ENCODE measurements at places on chromosomes 7 and 10.

DNA sequence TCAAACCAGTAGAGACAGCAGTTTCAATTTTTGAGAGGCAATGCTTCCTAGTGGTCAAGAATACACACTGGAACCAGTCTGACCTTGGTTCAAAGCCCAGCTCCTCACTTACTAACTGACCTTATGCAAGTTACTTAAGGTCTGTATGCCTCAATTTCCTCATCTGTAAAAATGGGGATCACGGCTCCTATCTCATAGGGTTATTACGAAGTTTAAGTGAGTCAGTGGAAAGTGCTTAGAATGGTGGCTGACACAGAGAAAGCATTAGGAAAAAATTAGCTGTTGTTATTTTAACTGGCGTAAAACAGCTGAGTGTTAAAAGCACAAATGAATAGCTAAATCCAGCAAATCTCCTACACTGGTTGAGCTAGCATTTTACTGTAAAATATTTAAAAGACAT lies 162.4 kb upstream of the LAMB4 start:
- H3K36me3 ChIP-seq = no peaks in the 10 kb centered on the region
- no peaks in the 10 kb centered on the region for H3K4me1 ChIP-seq
- no peak overlapping the region for H3K4me3 ChIP-seq
- no peaks in the 10 kb centered on the region for H3K27me3 ChIP-seq

- H3K4me1 ChIP-seq = no peaks in the 10 kb centered on the region
- no peaks in the 10 kb centered on the region for H3K36me3 ChIP-seq
Measured at GRCh38 chr10:96636551-96636950, 49.7 kb upstream of the TM9SF3 start.

- peaks cover 6% of the 10 kb centered on the region for H3K4me1 ChIP-seq
- DNase-seq = peak; percentile 83
- no peaks in the 10 kb centered on the region for H3K27me3 ChIP-seq
- H3K36me3 ChIP-seq = peaks cover 27% of the 10 kb centered on the region
Measured at GRCh38 chr10:73730153-73730906, 13.8 kb upstream of the SEC24C start.

GRCh38 chr7:90173127-90173844 lies 19.0 kb downstream of the STEAP1 start:
- DNase-seq = no peak
- no peak overlapping the region for H3K4me3 ChIP-seq
- no peak overlapping the region for H3K27ac ChIP-seq
- no peaks in the 10 kb centered on the region for H3K36me3 ChIP-seq
- H3K27me3 ChIP-seq = no peaks in the 10 kb centered on the region

- H3K36me3 ChIP-seq = no peaks in the 10 kb centered on the region
- H3K27me3 ChIP-seq = no peaks in the 10 kb centered on the region
- H3K4me1 ChIP-seq = no peaks in the 10 kb centered on the region
- no peak overlapping the region for H3K27ac ChIP-seq
- no peak overlapping the region for H3K4me3 ChIP-seq
- DNase-seq = no peak
Measured at GRCh38 chr7:37289367-37289766, 159.3 kb downstream of the ELMO1 start.

GRCh38 chr7:127396184-127396583 lies 3.7 kb upstream of the ZNF800 start:
- H3K4me1 ChIP-seq = peaks cover 3% of the 10 kb centered on the region
- H3K27ac ChIP-seq = no peak overlapping the region
- peaks cover 7% of the 10 kb centered on the region for H3K27me3 ChIP-seq
- H3K36me3 ChIP-seq = peaks cover under 1% of the 10 kb centered on the region
- no peak for DNase-seq
- no peak overlapping the region for H3K4me3 ChIP-seq

GRCh38 chr7:127708788-127709187 lies 56.8 kb downstream of the SND1 start:
- H3K4me3 ChIP-seq = no peak overlapping the region
- no peaks in the 10 kb centered on the region for H3K27me3 ChIP-seq
- no peak overlapping the region for H3K27ac ChIP-seq
- DNase-seq = no peak

DNA sequence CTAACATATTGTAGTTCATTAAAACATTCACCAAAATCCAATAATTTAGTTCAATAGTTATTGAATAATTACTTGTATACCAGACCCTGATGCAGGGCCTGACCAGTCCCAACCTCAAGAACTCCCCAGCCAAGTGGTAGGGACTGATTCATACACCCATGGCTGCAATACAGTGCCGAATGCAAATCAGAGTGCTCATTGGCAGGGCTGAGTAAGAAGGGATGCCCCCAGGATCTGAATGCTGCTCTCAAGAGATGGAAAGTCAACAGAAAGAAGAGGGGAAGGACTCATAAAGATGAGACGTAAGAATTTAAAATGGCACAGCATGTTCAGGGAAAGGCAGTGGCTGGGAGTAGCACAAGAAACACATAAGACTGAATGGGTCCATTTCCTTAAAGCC lies 29.9 kb downstream of the ZNF438 start:
- no peak for DNase-seq
- no peaks in the 10 kb centered on the region for H3K27me3 ChIP-seq
- H3K4me3 ChIP-seq = no peak overlapping the region

DNA sequence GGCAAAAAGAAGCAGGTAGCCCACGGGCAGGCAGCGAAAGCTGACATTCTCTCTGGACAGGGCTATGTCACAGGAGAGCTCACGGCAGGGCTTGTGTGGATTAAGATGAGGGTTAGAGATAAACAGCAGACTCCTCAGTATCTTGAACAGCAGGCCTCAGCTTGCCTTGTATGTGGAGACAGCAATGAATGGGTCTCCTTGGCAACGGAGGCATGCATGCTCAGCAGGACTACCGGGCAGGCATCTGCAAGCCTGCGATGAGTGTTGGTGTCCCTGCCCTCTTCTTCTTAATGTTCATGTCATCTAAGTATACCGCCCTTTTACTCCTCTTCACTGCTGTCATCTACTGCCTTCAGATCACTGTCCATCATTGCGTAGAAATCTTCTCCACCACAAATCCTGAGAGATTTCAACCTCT lies 81.9 kb upstream of the C1GALT1 start:
- no peaks in the 10 kb centered on the region for H3K36me3 ChIP-seq
- DNase-seq = peak; percentile 87
- H3K27me3 ChIP-seq = no peaks in the 10 kb centered on the region
- peak overlapping the region; percentile 63 for H3K27ac ChIP-seq
- no peak overlapping the region for H3K4me3 ChIP-seq
- H3K4me1 ChIP-seq = peaks cover 24% of the 10 kb centered on the region

DNA sequence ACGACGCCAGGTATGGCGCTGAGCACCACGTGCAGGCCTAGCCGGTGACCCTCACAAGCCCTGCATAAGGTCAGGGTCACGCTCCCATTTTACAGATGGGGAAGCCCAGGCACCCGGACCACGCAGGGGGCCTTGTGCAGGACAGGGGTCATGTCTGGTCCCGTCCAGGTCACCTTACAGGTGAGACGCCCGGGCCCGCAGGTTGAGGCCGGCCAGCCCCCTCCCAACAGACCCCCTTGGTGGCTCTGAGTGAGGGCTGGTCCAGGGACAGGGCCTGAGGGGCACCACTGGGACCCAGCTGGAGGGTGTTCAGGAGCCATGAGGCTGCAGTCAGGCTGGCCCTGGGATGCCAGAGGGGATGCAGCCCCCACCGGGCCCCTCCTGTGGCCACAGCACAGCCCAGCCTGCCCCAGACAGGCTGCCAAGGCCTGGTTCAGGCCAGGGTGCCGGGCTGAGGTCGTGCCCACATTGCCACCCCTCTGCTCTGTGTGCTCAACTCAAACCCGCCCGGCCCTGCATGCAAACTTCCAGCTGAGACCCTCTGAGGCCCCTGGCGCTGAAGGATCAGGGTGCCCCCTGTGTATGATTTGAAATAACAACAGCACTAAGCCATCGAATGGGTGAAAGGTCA lies 69.0 kb downstream of the PWWP2B start:
- H3K27me3 ChIP-seq = no peaks in the 10 kb centered on the region
- no peak for DNase-seq
- no peak overlapping the region for H3K27ac ChIP-seq
- no peak overlapping the region for H3K4me3 ChIP-seq
- no peaks in the 10 kb centered on the region for H3K36me3 ChIP-seq
- H3K4me1 ChIP-seq = no peaks in the 10 kb centered on the region

GRCh38 chr7:16951483-16952080 lies 69.8 kb upstream of the AGR3 start:
- no peaks in the 10 kb centered on the region for H3K4me1 ChIP-seq
- no peaks in the 10 kb centered on the region for H3K27me3 ChIP-seq
- H3K4me3 ChIP-seq = no peak overlapping the region

DNA sequence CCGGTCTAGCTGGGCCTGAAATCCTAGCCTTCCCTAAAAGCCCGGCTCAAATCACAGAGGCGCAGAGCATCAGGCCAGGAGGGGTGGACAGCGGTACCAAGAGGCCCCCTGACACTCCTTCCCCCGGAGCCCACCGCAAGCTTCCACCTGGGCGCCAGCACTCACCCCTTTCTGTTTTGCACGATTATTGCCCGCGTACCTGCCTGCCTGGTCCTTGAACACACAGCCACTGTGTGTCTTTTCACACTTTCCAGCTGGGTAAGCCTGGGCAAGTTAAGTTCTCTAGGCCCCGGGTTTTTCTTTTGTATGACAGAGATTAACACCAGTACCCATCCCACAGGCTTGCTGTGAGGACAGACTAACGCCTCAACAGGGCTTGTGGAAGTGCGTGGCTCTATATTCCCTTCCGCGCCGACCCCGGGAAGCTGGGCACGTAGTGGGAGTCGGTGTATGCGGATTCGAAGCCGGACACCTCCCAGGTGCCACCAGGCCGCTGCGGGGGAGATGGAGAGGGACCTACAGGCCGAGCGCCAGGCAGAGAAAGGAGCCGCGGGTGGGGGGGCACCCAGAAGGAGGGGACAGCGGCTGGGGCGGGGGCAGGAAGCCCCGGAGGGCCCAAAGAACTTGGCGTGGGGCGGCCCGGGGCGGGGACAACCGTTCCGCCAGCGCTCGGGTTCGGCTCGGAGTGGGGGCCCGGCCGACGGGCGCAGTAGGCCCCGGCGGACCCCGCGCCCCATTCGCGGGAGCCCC lies 792 bp downstream of the ZNF746 start:
- peaks cover 26% of the 10 kb centered on the region for H3K36me3 ChIP-seq
- peak overlapping the region; percentile 100 for H3K4me3 ChIP-seq
- no peak for DNase-seq
- peak overlapping the region; percentile 61 for H3K27ac ChIP-seq
- no peaks in the 10 kb centered on the region for H3K4me1 ChIP-seq

Data from RWPE2 (cell line).